ENCODE measurements at places on chromosomes 7 and 10. TPM values are rescaled to one million over a fixed set of nuclear protein-coding genes. Genes with fewer than 3 reads are reported as not detected.

The SPRN gene
- total RNA-seq, result 0.33 TPM

The ARHGAP22 gene
- total RNA-seq, result 3.5 TPM

The GPER1 gene
- total RNA-seq, result 1.4 TPM

The UBN2 gene
- 4.1 TPM for total RNA-seq

The NDUFB8 gene
- total RNA-seq, result 296 TPM

The CPED1 gene
- not detected for total RNA-seq

The CARD11 gene
- total RNA-seq, result 2.7 TPM

The MYOF gene
- total RNA-seq, result 278 TPM

The COBL gene
- total RNA-seq, result 3.2 TPM

The PRKAR2B gene
- 2.4 TPM for total RNA-seq

The SLC16A9 gene
- 0.07 TPM for total RNA-seq

The IDI2 gene
- total RNA-seq, result not detected

The IGF2BP3 gene
- total RNA-seq, result 29.7 TPM

The PRKAG2 gene
- total RNA-seq, result 45.7 TPM

The SRPK2 gene
- 43.6 TPM for total RNA-seq

The SPDYE8 gene
- total RNA-seq, result not detected

The NRP1 gene
- 87.4 TPM for total RNA-seq

The HUS1 gene
- 14.1 TPM for total RNA-seq

The ADIRF gene
- total RNA-seq, result not detected

Data from A549 treated with dexamethasone at 1 μM for 4 hours (cell line).